ENCODE measurements at places on chromosomes 1 and 21.

DNA sequence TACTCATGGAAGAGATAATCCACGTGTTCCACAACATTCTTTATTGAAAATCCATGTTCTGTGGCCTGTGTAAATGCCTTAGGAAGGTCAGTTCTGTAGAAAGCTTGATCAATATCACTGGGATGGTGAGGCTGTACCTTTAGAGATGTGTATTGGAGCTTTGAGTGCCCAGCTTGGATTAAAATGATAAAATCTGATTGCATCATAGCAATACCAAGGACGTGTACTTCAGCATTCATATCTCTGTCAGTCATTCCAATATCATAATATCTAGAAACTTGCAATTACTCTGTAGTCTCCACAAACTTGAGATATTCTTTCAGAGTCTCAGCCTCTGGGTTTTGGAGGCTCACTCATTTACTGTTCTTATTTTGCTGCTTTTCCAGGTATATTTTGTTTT is 31.6 kb downstream of the IFI44 start:
- no peak for DNase-seq

GRCh38 chr21:34724857-34725195 is 56.0 kb downstream of the CLIC6 start:
- no peak for DNase-seq

- DNase-seq, result no peak
Observed at GRCh38 chr21:39796466-39796865, 51.5 kb downstream of the IGSF5 start.

DNA sequence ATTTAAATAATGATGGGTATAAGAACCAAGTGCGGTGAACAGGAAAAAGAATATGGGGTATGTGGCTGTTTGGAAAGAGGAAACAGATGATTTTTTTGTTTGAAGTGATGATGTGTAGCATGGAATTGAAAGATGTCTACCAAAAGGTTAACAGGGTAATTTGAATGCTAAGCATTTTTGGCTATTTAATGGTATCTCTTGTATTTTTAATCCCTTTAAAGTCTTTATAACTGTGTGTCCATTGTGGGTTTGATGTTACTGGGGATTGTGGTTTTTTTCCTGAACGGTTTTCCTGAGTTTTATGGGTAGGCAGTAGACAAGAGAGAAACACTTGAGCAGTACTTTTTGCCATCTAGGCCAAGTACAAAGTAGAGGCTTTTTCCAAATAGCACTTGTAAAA is 63.2 kb downstream of the PRDM2 start:
- DNase-seq, result no peak

DNA sequence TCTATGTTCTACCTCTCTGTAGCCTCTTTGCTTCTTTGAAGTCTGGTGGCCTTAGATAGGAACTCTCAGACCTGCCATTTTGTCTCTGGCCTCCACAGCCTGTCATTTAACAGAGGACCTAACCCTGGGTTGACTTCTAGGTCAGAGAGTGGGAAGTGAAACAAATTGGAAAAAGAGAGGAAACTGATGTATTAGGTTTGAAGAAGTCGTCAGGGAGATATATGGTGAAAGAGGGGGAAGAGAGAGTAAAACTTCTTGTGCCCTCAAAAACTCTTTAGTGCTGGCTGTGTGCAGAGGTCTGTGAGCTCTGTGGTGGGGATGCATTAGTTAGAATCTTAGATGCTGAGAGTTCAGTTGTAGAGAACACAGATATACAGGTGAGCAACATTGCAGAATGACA is 30.2 kb upstream of the CD1D start:
- no peak for DNase-seq

DNA sequence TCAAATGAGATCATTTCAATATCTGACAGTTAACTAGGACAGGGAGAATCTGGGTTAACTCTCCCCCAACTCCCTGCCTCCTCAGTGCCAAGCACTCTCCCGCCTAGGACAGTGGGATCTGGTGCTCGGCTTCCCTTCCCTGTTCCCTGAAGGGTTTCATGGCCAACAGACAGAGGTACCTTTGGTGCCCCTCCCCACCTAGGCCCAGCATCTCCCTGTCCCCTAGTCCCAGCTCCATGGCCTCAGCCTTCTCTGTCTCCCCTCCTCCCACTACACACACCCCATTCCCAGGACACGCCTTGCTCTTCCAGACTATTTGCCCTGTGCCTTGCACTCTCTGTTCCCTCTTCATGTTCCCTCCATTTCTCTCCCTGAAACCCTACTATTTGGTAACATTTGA is 77.1 kb downstream of the CD247 start:
- DNase-seq, result no peak

- DNase-seq, result no peak
Observed at GRCh38 chr1:243407284-243408018, 151.6 kb downstream of the SDCCAG8 start.

- no peak for DNase-seq
Observed at GRCh38 chr1:77467021-77467595, 185.3 kb downstream of the AK5 start.

DNA sequence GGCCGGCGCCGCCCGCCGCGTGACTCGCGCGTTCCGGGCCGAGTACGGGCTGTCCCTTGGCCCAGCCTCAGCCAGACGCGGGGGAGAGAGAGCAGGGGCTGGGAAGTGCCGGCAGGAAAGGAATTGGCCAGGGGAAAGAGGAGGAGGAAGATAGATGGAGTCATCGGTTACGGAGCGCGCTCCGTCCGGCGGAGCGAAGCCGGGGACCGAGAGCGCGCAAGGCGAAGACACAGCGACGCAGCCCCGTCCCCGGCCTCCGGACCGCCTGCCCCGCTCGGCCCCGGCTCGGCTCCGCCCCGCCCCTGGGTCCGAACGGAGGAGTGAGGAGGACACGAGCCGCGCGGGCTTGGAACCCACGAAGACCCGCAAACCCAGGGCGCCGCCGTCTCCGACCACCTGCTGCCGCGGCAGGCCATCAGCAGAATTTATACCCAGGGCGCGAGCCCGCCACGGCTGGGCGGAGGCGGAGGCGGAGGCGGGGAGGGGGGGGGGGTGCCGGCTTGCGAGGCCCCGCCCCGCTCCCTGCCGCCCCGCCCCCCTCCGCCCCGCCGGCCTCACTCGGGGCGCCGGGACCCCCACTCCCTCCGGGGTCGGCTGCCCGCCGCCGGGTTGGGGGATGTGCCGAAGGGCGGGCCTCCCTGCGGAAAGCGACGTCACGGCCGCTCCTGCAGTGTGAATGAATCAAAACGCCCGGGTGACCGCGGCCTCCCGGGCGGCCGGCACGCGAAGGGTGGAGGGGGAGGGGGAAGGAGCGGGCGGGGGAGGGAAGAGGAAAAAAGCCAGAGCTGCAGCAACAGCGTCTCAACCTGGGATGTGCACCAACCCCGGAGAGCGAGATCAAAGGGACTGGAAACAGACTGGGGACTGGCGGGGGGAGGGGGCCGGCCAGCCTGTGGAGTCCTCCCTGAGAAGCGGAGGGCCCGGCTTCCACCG is at the start of gene LHX4:
Gene LHX4 (plus strand): TSS at position 782 of the 933 bp plus-strand sequence. CDS start 266 bp downstream, outside the sequence.
- DNase-seq, result no peak

- no peak for DNase-seq
Observed at GRCh38 chr1:202850593-202851362, 38.2 kb downstream of the RABIF start.

- DNase-seq, result no peak
Observed at GRCh38 chr1:37989361-37989930, 376 bp downstream of the SF3A3 start.

- no peak for DNase-seq
Observed at GRCh38 chr1:151809290-151809984, 4.2 kb upstream of the LINGO4 start.

DNA sequence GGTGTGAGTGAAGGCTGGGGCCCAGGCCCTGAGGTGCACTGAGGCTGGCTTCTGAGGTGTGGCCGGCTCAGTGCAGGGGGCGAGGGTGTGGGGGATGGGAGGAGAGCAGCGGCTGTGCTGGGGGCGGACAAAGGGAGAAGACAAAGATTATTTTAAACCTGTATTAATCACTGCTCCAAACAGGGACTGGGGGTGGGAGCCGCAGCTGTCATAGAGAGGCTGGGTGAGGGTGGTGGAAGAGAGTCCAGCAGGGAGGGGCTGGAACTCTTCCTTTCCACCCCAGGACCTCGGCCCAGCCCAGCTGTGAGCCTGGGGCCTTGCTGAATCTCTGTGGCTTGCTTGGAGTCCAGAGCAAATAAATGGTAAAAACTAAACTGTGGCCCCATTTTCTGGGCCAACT is 106.9 kb downstream of the KCND3 start:
- no peak for DNase-seq

- DNase-seq, result no peak
Observed at GRCh38 chr1:44705470-44705869, 25.5 kb downstream of the RNU5D-1 start.

- DNase-seq, result no peak
Observed at GRCh38 chr1:242569867-242570266, 45.4 kb upstream of the PLD5 start.

DNA sequence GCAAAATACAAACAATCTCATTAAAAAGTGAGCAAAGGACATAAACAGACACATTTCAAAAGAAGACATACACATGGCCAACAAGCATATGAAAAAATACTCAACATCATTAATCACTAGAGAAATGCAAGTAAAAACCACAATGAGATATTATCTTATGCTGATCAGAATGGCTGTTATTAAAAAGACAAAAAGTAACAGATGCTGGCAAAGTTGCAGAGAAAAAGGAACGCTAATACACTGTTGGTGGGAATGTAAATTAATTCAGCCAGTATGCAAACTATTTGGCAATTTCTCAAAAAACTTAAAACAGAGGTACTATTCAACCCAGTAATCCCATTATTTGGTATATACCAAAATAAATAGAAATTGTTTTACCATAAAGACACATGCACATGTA is 32.2 kb upstream of the TNFSF18 start:
- no peak for DNase-seq

DNA sequence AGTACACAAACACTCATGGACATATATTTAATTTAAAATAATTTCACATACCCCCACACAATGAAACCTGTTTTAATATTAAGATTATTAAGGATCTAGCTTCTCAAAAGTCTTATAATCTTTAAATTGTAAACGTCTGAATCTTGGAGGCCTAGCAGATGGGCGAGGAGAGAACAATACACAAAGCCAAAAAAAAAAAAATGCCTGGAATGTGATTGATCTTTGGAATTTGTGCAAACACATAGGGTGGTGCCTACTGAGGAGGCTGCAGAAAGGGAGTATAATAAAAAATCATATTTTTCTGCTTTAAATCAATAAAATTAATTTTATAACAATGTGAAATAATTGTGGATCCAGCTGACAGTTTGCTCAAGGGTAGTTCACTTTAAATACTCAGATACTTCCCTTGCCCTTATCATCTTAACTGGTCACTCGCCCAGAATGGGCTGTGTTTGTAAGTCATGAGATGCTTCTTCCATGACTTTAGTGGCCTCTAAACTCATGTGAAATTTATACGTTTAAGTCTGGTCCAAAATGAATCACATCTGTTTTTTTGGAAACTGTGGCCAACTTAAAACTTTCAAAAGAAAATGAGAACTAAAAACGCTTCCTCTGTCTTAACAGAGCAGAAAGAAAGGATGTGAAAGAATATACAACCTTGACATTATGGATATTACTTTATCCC is 802.8 kb upstream of the CXADR start:
- DNase-seq, result no peak

- DNase-seq, result no peak
Observed at GRCh38 chr1:16612332-16613172, 812 bp downstream of the NBPF1 start.

DNA sequence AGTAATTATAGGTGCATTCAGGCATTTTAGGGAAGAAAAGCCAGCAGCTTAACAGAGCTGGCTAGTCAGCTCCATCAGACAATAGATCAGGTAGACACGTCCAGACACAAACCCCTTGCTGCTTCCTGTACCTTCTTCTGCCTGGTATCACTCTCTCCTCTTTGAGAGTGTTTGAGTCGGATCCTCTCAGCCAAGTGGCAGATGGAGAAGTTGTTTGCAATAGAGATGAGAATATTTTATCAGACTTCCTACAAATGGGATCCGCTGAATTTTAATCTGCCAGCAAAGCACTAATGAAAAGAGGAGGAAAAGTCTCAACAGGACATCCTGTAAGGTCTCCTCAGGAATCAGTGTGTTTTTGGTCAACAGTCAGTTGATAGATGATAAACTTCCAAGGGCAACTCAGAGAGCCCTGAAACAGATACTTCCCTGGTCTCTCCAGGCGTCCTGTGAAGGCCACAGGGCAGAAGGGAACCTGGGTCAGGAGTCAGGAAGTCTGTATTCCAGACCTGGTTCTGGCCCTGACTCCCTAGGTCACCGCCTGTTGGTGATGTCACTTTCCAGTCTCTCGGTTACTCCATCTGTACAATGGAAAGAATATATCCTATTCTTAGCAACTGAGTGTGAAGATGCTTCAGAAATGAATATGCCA is 62.1 kb upstream of the PROX1 start:
- no peak for DNase-seq

GRCh38 chr1:241310451-241310850 is 46.6 kb downstream of the RGS7 start:
- no peak for DNase-seq

- DNase-seq, result peak; percentile 65
Observed at GRCh38 chr1:37513795-37514349, 694 bp downstream of the MEAF6 start.

- DNase-seq, result no peak
Observed at GRCh38 chr1:63799820-63800219, 26.0 kb downstream of the ROR1 start.

DNA sequence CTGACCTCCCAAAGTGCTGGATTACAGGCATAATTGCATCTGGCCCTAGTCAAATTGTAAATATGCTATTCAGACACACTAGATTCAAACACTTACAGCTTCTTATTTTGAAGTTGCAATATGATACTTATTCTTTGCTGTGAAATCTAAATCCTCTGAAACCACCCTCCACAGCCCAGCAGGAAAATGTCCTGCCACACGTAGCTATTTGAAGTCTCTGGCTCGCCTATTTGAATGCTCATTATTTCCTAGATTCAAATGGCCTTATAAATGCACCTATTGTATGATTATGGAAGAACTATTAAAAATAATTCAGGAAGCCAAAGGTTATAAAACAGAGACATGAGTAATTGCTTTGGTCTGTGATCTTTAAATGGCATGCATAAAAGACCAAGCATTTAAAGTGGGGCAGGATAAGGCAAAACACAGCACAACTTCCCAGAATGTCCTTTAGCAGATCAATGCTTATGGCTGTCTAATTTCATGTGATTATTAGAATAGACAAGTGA is 26.6 kb upstream of the FBXO28 start:
- no peak for DNase-seq

- DNase-seq, result no peak
Observed at GRCh38 chr1:173205146-173206051, 1.7 kb downstream of the TNFSF4 start.
